ENCODE measurements at places on chromosomes 1 and 21.

DNA sequence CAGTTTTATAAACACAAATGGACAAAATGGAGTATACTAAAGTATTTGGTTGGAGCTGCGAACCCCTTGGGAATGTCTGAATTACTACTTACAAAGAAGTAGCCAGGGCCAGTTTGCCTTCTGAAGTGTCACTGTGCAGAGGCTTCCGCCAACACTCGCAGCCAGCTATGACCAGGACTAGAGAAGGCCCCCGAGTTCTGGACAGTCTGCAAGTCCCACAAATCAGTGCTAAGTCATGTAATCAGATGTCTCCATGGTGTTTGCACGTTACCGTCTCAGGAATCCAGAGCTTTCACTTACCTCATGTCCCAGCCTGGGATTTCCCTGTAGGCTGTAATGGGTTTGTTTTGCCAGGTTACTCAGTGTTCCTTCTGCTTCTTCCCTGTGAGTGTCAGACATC, 106.6 kb upstream of the SPAG17 start:
- no peak for DNase-seq

DNA sequence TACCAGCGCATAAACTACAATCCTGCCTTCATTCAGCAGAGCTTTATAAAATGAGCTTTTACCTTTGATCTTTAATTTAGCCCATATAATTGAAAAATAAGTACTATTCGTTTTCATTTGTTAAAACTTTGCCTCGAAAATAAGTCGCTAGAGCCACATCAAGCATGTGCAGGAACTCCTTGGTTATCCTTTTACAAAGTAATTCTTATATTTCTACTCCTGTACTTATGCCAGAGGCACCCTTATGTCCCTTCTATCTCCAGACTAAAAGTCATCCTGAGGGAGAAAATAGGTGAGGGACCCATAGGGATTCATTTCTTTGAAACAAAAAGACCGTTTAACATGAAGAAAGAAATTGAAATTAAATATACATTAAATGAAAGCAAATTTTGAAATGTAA, 278.2 kb upstream of the C1orf105 start:
- DNase-seq = no peak

GRCh38 chr1:202283379-202283844, 58.3 kb downstream of the UBE2T start:
- DNase-seq = no peak

DNA sequence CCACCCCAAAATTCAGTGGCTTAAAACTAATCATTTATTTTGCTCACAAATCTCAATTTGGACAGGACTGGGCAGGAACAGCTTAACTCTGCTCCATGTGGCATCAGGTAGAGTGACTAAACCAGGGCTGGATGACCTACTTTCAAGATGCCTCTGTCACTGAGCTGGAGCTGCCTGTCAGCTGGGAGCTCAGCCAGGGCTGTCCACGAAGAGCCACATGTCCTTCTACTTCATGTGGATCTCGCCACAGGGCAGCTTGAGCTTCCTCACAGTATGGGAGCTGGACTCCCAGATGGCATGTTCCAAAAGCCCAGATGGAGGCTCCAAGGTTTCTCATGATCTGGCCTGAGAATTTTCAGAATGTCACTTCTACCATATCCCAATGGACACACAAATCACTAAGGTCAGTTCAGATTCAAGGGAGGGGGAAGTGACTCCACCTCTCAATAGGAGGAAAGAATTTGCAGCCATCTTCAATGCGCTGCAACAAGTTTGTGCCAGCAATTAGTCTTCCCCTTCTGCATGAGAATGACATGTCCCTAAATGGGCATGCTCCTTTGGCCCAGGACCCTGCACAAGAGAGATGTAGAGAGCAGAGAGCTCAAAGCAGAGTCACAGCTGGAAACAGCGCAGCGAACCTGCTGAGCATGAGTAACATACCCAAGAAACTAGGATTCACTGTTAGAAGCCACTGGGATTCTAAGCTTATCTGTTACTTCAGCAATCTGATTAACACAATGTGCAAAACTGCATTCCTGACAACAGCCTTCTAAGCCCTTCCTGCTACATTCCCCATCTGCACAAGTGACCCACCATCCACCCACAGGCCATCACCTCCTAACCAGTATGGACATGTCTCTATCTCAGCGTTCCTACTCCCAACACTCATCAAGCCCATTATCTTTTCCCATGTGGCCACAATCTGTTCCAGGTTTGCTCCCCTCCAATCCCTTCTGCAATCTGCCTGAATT, 17.0 kb downstream of the HLCS start:
- no peak for DNase-seq

DNA sequence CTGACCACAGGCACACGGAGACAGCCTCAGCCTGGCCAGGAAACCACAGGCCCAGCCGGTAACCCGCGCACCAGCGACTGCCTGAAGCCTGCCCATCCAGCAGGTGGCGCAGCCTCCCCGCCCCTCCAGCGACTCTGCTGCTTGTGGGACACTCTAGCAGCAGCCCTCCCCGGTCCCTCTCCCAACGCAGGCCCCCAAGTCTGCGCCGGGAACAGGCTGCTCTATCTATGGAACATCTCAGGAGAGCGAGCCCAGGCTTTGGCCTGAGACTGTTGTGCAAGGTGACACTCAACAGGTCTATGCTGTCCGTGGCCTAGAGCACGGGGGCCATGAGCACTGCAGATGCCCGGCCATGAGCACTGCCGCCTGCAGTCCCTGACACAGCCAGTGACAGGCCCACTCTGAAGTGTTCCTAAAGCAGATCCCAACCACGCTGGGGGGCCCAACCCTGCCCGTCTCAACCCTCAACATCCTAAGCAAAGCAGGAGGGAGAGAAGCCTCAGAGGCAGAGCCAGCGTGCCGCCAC, 28.4 kb downstream of the WDR4 start:
- no peak for DNase-seq

DNA sequence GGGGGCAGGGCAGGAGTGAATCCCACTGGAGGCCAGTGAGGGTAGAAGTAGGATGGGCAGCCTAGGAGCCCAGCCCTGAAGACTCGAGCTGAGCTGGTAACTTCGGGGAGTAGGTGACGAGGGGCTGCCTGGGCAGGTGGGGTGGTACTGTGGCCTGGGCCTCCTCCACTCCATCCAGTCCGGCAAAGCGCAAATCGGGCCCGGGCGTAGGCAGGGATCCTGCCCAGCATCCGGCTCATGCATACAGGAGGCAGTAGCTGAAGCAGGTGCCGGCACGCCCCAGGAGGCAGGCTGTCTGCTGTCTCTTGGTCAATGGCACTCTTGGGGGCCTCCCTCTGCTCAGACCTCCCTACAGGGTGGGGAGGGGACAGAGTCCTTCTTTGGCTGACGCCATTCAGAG, 1.3 kb upstream of the TNFRSF25 start:
- no peak for DNase-seq

GRCh38 chr1:215793180-215793579, 226.1 kb downstream of the KCTD3 start:
- DNase-seq = no peak

DNA sequence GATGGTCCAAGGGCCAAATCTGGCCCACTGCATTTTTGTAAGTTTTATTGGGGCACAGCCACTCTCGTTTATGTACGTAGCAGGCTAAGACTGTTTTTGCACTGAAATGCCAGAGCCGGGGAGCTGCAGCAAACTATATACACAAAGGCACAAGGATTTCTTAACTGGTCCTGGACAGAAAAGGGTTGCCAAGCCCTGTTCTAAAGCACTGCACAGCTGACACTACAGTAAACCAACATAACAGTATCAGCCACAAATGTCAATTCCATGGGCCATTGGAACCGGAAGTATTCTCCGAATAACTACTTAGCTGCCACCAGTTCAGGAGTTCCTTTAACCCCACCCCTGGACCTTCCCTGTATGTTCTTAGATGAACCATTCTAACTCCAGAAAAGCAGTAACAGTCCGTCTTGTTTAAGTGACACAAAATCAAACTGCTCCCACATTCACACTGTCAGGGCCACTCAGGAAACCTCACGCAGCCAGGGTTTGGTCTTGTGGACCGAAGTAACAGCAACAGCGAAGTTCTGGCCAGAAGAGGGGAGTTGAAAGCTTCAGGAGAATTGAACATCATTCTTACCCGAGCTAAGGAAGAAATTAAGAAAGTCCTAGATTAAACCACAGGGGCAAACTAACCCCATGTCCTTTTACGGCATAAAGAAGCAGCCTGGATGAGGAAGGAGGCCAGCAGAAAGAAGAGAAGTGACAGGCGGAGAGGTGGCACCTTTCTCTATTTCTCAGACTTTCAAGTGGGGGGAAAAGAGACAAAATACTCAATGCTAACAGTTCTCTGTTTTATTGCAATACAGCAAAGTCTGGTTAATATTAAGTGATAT, 49.2 kb downstream of the COQ8A start:
- DNase-seq = no peak

DNA sequence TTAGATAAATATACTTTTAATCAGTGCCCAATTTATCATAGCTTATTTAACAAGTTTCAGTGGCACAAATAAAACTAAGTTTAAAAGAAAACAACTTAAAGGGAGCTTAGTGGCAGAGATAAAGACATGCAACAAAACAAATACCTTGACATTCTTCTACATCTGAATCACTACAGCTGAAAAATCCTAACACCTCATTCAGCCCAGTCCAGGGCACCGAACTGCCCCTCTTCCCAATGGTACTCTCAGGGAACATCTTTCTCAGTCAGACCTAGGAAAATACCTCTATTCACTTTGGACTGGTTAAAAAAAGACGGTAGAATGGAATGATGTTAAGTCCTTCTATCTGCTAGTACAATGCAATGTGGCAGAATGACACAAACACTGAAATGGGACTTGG, 8.3 kb downstream of the OTUD7B start:
- no peak for DNase-seq

GRCh38 chr1:166354406-166354805, 187.6 kb upstream of the FAM78B start:
- no peak for DNase-seq

GRCh38 chr1:165703648-165704047, 5.3 kb upstream of the ALDH9A1 start:
- DNase-seq = no peak

DNA sequence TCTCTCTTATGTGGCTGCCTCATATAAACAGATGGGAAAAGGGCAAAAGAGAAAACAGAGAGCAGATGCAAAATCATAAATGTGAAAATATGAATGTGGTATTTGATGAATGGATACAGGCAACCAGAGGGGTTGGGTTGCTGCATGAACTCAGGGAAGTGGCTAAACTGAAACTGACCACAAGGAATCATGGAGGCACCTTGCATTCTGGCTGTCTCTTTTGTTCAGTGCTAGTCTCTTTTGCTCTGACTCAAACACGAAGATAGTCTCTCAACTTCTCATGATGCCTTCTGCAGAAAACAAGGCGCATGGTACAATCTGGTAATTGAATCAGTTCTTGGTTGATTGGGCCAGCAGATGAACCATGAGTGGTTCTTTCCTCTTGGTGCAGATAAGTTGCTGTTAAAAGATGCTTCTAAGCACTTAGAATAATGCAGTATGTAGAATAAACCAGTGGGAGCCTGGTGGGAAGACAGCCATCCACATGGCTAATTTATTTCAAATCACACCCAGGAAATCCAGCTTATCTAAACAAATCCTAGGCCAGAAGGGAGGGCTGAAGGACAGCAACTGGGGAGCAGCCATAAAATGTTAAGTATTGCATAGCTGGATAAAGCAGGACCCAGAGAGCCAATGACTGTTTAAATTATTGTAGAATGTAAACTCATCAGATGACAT, 64.2 kb downstream of the HLX start:
- DNase-seq = no peak

GRCh38 chr1:219439376-219439775, 173.5 kb downstream of the ZC3H11B start:
- DNase-seq = no peak

GRCh38 chr1:208201229-208201628, 43.0 kb downstream of the PLXNA2 start:
- DNase-seq = no peak

DNA sequence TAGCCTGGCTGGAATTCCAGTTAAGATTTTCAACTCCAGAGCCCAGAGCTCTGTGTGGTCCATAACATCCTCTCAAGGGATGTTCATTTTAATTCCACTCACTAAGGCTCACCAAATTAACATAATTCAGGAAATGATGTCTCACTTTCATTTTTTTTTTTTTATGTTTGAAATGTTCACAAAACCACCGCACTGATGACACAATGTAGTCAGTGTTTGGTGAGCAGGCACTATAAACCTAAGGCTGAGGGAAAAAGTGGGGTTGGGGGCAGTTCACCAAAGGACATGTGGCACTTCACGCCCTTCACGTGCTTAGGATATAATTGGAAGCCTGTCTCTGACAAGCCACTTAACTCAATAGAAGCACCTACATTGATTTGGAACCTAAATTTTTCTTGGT, 177.3 kb upstream of the CAMK1G start:
- DNase-seq = no peak

DNA sequence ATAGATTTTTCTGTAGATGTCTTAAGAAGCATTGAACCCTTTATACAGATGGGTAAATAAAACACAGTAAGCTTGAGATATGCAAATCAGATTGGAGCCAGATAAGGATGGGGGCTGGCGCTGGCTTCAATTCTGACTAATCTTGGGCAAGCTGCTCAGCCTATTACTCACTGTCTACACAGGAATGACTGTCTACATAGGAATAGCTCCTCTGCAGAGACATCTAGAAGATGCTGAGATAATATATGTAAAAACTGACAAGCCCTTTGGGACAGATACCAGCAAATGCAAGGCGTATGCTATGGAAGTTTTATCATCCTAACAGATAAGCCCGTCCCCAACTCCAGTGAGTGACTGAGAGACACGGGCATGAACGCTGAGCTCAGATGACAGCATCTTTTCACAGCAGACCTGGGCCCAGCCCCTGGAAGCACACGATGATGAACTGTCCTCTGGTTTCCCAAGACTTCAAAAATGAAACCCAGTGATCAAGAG, 1.7 kb downstream of the CLDN14 start:
- no peak for DNase-seq

DNA sequence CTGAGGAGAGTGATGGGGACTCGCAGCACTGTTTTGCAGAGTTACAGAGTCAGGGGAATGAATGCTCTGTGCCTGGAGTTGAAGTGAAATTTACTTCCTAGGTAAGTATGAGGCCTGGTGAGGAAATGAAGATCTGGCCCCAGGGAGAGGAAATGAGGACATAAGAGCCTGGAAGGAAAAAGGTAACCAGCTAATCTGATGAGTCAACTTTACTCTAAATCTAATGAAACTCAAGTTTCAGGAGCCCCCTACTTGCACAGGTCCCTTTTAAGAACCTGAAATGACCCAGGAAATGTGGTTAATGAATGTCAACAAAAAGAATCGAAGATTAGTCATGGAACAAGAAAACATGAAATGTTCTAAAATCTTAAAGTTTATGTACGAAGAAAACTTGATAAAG, 599.0 kb downstream of the AGBL4 start:
- DNase-seq = no peak

- DNase-seq = no peak
Observed at GRCh38 chr1:241533326-241534115, 1.3 kb downstream of the KMO start.

Data from right lobe of liver (tissue), 6 donors.